Hypothalamus (tissue), 51 donors: ENCODE measurements at places on chromosomes 7 and 10.

- no peak for DNase-seq
Observed at GRCh38 chr7:93509303-93509702, 65.2 kb downstream of the CALCR start.

- DNase-seq = no peak
Observed at GRCh38 chr10:4453950-4454349, 372.1 kb upstream of the AKR1E2 start.

DNA sequence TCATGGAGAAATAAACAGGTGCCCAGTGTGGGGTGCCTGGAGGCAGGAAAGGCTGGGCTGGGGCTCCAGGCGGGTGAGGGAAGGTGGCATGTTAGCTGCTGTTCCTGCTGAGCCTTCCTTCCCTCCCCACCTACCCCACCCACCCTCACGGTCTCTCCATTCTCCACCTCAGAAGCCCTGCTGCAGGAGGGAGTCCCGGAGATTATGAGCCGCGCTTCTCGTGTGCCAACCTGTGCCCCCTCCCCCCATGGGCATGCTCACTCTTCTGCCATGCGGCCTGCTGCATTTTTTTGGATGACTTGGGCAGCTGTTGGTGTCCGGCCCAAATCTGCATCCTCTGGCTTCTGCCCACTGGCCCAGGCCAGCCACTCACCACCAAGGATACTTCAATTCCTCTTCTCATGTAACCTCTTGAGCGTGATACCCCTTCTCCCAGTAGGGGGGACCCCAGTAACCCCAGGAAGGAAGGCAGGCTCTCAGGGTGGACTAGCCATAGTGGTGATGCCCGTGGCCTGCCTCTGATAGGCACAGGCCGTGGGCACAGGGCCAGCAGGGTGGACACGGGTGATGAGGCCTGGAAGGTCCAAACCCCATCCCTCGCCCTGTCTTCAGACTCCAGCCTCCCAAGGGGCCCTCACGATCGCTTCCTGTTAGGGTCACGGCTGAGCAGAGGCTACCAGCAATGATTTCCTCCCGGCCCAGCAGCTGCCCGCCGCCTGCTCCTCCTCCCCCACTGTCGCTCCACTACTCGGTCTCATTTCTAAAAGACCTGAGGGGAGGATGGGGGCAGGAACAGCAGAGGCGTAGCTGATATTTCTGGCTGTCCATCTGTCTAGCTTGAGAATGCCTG is 27.8 kb downstream of the UNC5B start:
- DNase-seq = no peak

DNA sequence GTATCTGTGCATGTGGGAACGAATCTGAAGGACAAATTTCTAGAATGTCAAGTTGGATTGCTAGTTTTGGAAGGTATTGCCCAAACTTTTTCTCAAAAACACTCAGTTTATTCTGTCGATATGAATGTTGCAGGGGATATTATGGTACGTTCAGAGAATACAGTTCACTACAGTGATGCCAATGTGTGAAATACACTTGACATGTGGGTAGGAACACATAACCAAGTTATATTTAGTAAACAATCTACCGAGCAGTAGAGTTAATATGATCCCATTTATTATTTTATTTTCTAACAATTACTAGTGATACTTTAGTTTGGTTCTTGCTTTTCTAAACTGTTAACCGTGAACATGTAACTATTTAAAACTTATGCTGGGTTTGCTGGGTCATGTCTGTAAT is 37.4 kb downstream of the KIAA1217 start:
- no peak for DNase-seq

GRCh38 chr7:123615344-123615743 is 13.7 kb downstream of the ASB15 start:
- no peak for DNase-seq

GRCh38 chr10:91759581-91759986 is 38.6 kb upstream of the TNKS2 start:
- DNase-seq = no peak

DNA sequence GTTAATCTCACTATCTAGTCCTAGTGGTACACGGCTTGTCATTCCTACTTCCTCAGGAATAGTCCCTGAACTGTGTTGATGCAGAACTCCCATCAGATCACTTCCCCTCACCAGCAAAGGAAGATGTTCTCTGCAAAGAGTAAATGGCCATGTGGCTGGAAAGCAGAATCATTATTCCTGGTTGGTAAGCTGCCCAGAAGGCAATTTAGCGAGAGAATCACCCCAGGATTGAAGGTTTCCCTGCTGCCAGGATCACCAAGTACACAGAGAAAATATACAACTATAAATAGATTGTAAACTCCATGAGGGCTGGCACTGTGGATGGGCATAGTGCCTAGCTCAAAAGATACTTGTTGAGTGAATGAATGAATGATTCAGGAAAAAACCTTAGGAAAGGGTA is 115.0 kb downstream of the GFRA1 start:
- DNase-seq = no peak

DNA sequence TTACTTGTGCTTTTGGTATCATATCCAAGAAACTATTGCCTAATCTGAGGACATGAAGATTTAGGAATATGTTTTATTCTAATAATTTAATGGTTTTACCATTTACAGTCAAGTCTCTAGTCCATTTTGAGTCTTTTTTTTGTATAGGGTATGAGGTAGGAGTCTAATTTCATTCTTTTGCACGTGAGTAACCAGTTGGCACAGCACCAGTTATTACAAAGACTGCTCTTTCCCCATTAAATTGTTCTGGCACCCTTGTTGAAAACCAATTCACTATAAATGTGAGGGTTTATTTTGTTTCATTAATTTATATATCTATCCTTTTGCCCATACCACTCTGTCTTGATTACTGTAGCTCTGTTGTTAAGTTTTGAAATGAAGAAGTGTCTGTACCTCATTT is 381.6 kb downstream of the SUGCT start:
- DNase-seq = no peak

GRCh38 chr7:109898-110556 is 82.3 kb upstream of the FAM20C start:
- no peak for DNase-seq

DNA sequence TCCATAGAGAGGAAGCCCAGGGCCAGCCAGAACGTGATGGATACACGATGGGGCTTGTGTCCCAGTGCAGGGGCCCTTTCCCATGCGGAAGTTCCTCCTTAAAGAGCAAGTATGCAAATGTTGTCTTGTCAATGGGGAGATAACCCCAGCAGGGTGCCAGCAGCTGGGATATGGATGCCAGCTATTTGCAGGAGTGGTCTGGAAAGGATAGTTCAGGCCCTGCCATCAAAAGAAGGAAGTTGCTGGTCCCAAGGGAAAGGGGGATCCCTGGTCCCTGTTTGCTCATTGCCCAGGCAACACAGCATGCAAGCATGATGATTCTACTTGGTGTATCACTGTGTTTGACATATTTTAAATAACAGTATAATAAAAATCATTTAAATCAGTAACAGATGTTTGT is 73.1 kb upstream of the HECW1 start:
- no peak for DNase-seq

GRCh38 chr10:13470270-13470669 is 58.5 kb downstream of the BEND7 start:
- no peak for DNase-seq

DNA sequence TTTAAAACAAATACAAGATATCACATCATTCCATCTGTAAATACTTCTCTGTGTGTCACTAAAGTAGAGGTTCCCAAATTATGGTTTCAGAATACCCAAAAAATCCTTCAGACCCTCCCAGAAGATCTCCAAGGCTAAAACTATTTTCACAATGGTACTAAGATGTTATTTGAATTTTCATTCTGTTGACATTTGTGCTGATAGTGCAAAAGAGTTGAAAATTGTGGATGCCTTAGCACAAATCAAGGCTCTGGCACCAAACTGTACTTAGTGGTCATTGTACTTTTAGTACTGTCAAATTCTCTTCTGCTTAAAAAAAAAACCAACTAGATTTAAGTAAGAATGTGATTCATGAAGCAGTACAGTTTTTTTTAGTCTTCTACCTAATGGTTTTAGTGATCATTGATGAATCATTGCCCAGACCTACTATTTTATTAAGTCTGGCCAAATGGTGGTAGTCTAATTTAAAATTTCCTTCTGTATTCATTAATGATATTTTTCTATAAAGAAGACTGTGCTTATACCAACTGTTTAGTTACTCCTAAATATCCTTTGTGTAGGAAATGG is 50.5 kb downstream of the TPST1 start:
- DNase-seq = no peak

DNA sequence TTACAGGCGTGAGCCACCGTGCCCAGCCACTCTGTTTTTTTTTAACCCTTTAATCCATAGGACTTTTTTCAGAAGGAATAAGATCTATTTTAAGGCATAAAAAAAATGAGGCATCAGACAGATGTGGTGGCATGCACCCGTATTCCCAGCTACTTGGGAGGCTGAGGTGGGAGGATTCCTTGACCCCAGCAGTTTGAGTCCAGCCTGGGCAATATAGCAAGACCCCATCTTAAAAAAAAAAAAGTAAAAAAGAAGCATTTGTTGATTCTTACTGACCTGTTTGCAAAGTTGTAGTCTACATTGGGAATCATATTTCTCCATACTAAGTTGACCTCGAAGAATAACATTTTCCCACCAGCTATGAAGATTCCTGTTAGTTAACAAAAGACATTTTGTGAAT is 38.6 kb downstream of the VCL start:
- no peak for DNase-seq

GRCh38 chr7:28502408-28502807 is 90.1 kb downstream of the CREB5 start:
- DNase-seq = no peak

GRCh38 chr7:85685901-85686300 is 499.0 kb upstream of the SEMA3D start:
- DNase-seq = no peak

DNA sequence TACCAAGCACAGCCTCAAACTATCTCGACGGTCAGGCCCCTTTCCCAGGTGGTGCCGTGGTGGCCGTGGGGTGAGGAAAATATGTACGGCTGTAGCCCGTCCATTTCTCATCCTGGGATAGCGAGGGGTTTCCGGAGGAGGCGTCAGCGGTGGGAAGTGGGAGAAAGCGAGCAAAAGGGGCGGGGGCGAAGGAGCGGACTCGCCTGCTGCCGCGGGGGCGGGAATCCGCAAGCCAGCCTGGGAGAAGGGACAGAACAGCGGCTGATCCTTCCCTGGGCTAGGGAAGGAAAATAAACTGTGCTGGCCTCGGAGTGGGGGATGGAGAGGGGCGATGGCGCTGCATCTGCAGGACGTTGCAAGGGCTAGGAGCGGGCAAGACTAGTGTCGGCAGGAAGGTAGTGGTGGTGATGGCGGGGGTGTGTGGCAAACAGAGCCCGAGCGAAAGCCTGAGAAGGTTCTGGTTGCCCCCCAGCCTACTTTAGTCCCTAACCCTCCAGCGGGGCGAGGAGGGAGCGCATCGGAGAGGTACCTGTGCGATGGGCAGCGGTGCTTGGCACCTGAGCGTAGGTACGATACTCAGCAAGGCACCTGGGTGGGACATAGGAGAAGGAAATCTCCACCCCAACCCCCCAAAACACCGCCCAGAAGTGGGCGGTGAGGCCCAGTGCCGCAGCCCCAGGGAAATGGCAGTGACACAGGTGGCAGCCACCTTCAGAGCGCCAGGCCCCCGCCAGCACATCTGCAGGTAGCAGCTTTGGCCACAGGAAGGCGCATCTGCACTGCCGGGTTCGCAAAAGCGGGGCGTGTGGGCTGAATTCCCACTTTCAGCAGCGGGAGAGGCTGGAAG is 49.9 kb upstream of the STEAP1B start:
- no peak for DNase-seq

- DNase-seq = no peak
Observed at GRCh38 chr10:132449051-132449810, 52.2 kb downstream of the PWWP2B start.
